IPS DF 6.9 (cell line): ENCODE measurements at places on chromosomes 7 and 10.

- no peak overlapping the region for H3K4me3 ChIP-seq
- H3K27ac ChIP-seq = no peak overlapping the region
- H3K27me3 ChIP-seq = no peaks in the 10 kb centered on the region
- H3K4me1 ChIP-seq = no peaks in the 10 kb centered on the region
Measured at GRCh38 chr10:477620-478019, 211.8 kb downstream of the DIP2C start.

- DNase-seq = no peak
- H3K27me3 ChIP-seq = no peaks in the 10 kb centered on the region
- no peak overlapping the region for H3K4me3 ChIP-seq
- H3K4me1 ChIP-seq = no peaks in the 10 kb centered on the region; the same call in 1 of the 2 replicates
- H3K36me3 ChIP-seq = peaks cover 20% of the 10 kb centered on the region
- no peak overlapping the region for H3K27ac ChIP-seq
Measured at GRCh38 chr10:49737474-49738201, 24.5 kb downstream of the OGDHL start.

- peaks cover 13% of the 10 kb centered on the region for H3K27me3 ChIP-seq
- H3K4me3 ChIP-seq = no peak overlapping the region
- H3K4me1 ChIP-seq = peaks cover 6% of the 10 kb centered on the region
- H3K27ac ChIP-seq = no peak overlapping the region
- no peak for DNase-seq
- no peaks in the 10 kb centered on the region for H3K36me3 ChIP-seq
Measured at GRCh38 chr10:118590334-118590733, 5.1 kb downstream of the PRLHR start.

DNA sequence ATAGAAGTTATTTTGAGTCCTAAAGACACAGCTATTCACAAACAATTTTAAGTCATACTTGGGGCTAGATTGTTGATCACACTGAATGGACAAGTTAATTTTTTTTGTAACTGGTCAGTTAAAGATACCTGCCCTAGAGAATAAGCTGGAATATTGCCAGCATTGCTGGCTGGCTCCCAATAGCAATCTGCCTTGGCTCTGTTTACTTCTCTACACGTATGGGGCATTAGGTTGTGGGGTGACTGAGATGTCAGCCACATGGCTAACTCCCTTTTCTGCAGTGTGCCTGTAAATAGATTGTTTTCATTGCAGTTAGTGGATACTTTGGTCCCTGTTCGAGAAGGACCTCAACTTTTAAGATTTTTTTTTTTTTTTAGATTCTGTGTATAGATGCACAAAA is 128.2 kb downstream of the SEMA3E start:
- H3K4me3 ChIP-seq = no peak overlapping the region
- DNase-seq = no peak
- H3K4me1 ChIP-seq = no peaks in the 10 kb centered on the region
- no peak overlapping the region for H3K27ac ChIP-seq
- no peaks in the 10 kb centered on the region for H3K27me3 ChIP-seq

GRCh38 chr7:127632276-127632910 is 14.5 kb upstream of the PAX4 start:
- DNase-seq = no peak
- H3K27me3 ChIP-seq = no peaks in the 10 kb centered on the region
- no peak overlapping the region for H3K4me3 ChIP-seq
- H3K36me3 ChIP-seq = no peaks in the 10 kb centered on the region
- no peak overlapping the region for H3K27ac ChIP-seq

DNA sequence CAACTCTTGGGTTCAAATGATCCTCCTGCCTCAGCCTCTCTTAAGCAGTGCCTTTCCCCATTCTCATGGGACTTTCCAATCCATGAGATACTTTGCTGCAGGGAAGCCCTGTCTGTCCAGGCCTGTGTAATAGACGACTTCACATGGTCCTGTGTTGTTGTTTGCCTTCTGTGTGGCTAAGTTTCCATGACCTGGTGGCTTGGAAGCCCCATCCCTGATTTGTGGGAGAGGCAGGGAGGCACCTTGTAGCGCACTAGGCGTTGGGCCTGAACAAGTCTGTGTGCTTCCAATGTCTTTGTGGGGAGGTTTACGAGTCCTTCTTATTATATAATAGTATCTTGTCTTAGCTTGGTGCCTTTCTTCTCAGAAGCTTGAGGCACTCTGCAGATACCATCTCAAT is 49.1 kb downstream of the TCF7L2 start:
- no peaks in the 10 kb centered on the region; the same call in 1 of the 2 replicates for H3K36me3 ChIP-seq
- no peak overlapping the region for H3K27ac ChIP-seq
- no peaks in the 10 kb centered on the region; the same call in 1 of the 2 replicates for H3K4me1 ChIP-seq
- no peak overlapping the region for H3K4me3 ChIP-seq

- H3K4me3 ChIP-seq = no peak overlapping the region
- H3K27ac ChIP-seq = no peak overlapping the region
- H3K27me3 ChIP-seq = peaks cover 2% of the 10 kb centered on the region; the same call in 1 of the 2 replicates
- no peak for DNase-seq
- H3K36me3 ChIP-seq = no peaks in the 10 kb centered on the region
Measured at GRCh38 chr7:26989897-26990670, 105.7 kb downstream of the HOXA1 start.

GRCh38 chr10:30538086-30538485 is 91.5 kb downstream of the LYZL2 start:
- H3K27ac ChIP-seq = no peak overlapping the region
- no peak for DNase-seq
- H3K27me3 ChIP-seq = no peaks in the 10 kb centered on the region
- H3K4me3 ChIP-seq = no peak overlapping the region
- no peaks in the 10 kb centered on the region for H3K36me3 ChIP-seq

GRCh38 chr10:124802313-124802675 is 675 bp downstream of the ABRAXAS2 start:
- no peaks in the 10 kb centered on the region for H3K27me3 ChIP-seq
- H3K36me3 ChIP-seq = no peaks in the 10 kb centered on the region
- H3K4me3 ChIP-seq = peak overlapping the region; percentile 96
- H3K27ac ChIP-seq = no peak overlapping the region

DNA sequence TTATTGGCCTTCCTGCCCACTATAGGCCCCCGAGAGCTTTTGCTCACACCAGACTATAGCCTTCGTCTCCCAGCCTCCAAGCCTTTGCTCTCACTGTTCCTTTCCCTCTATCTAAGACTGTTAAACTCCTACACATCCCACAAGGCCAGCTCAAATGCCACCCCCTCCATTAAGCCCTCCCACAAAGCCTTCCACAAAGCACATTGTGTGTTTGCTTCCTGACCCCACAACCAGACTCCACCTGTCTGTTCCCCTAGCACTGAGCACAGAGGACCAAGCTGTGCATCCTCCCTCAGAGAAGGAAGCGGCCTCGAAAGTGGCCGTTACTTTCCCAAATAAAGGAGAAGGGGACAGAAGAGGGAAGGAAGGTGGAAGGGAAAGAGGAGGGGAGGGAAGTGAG is 1.3 kb downstream of the LOXL4 start:
- peaks cover 2% of the 10 kb centered on the region; the same call in 1 of the 2 replicates for H3K27me3 ChIP-seq
- no peaks in the 10 kb centered on the region for H3K36me3 ChIP-seq
- no peak overlapping the region for H3K27ac ChIP-seq
- H3K4me3 ChIP-seq = no peak overlapping the region

DNA sequence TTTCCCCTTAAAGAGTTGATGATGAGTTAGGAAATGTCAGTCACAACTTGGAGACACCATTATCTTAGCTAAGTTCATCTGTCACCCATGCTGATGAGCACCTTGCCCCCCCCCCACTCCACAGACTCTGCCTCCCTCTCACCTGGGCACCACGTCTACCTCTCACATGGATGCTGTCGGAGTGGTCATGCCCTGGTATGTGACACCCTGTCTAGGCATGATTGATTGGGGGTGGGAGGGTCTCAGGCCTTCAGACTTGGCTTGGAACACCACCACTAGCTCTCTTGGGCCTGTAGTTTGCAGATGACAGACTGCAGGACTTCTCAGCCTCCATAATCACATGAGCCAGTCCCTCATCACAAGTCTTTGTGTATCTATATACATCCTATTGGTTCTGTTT is 78.0 kb downstream of the WDR37 start:
- DNase-seq = no peak
- no peak overlapping the region for H3K4me3 ChIP-seq
- H3K27me3 ChIP-seq = no peaks in the 10 kb centered on the region
- H3K4me1 ChIP-seq = no peaks in the 10 kb centered on the region

DNA sequence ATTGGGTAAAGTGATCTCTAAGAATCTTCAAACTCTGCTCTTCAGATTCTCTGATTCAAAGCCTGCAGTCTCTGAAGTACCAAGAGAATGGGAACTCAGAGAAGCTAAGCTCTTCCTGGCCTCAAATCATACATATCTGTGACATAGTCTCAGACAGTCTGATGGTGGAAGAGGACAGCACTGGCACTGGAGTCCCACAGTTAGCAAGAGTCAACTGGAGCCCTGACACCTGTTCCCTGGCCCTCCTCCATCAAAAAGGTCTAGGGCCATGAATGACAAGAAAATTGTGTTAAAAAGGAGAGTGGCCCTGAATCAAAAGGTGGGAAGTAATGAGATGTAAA is 37.7 kb downstream of the PRSS2 start:
- peaks cover 9% of the 10 kb centered on the region for H3K4me1 ChIP-seq
- no peak for DNase-seq
- no peaks in the 10 kb centered on the region for H3K36me3 ChIP-seq
- no peak overlapping the region for H3K4me3 ChIP-seq
- H3K27ac ChIP-seq = no peak overlapping the region
- no peaks in the 10 kb centered on the region for H3K27me3 ChIP-seq

- H3K27ac ChIP-seq = no peak overlapping the region
- no peak overlapping the region for H3K4me3 ChIP-seq
- H3K36me3 ChIP-seq = no peaks in the 10 kb centered on the region
- H3K4me1 ChIP-seq = no peaks in the 10 kb centered on the region
- DNase-seq = no peak
Measured at GRCh38 chr10:91416339-91416855, 6.3 kb downstream of the HECTD2 start.

- no peak overlapping the region for H3K4me3 ChIP-seq
- no peaks in the 10 kb centered on the region for H3K36me3 ChIP-seq
- DNase-seq = no peak
- no peaks in the 10 kb centered on the region for H3K27me3 ChIP-seq
- no peak overlapping the region for H3K27ac ChIP-seq
- H3K4me1 ChIP-seq = no peaks in the 10 kb centered on the region
Measured at GRCh38 chr10:99921948-99922347, 87.8 kb downstream of the DNMBP start.
